Kidney tubule cell (primary cell): ENCODE measurements at places on chromosomes 6 and 20.

- no peak for DNase-seq
Observed at GRCh38 chr20:6028818-6029217, 25.0 kb downstream of the LRRN4 start.

- DNase-seq, result no peak
Observed at GRCh38 chr20:7996898-7997297, 22.7 kb downstream of the TMX4 start.

DNA sequence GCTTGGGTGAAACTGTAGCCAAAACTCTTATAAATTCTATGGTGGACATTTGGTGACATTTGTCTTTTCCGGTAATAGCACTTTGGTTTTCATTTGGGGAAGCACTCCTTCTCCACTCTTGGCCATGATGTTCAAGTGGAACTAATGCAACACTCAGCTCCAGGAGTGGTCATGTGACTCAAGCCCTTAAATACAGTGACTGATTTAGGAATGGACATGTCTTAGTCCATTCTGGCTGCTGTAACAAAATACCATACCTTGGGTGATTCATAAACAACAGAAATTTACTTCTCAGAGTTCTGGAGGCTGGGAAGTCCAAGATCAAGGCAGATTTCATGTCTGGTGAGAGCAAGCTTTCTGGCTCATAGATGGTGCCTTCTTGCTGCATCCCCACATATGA lies 10.8 kb upstream of the FKBP1A start:
- DNase-seq, result no peak

- DNase-seq, result no peak
Observed at GRCh38 chr20:36490191-36490590, 51.1 kb upstream of the MYL9 start.

GRCh38 chr6:29951882-29952281 lies 9.6 kb downstream of the HLA-A start:
- no peak for DNase-seq

GRCh38 chr6:37830225-37830624 lies 10.7 kb downstream of the ZFAND3 start:
- DNase-seq, result no peak

GRCh38 chr6:5124526-5124925 lies 39.4 kb downstream of the PPP1R3G start:
- DNase-seq, result no peak

DNA sequence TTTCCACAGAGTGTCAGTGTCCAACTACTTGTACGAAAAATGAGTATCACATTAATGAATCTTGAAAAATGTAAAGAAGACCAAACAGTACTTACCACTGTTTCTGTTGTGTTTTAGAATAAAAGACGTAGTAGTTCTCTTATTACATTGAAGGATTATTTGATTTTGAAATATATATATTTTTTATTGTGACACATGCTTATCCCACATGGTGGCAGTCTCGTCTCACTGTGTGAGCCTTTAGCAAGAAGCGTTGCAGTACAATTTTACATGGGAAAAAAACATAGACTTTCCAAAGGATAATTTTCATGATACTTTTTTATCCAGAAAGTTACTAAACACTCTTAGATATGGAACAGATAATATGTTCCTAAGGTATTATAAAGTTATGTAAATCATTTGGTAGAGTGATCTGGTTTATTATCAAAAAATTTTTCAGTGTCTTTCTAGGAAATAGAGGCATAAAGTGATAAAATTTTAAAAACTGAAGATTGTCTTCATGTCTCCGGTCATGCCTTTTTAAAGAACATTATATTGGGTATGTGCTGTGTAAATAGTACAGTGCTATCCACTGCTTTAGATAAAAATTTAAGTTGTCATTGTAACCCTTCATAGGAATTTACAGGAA lies 117.5 kb upstream of the SAMD5 start:
- DNase-seq, result peak; percentile 30

DNA sequence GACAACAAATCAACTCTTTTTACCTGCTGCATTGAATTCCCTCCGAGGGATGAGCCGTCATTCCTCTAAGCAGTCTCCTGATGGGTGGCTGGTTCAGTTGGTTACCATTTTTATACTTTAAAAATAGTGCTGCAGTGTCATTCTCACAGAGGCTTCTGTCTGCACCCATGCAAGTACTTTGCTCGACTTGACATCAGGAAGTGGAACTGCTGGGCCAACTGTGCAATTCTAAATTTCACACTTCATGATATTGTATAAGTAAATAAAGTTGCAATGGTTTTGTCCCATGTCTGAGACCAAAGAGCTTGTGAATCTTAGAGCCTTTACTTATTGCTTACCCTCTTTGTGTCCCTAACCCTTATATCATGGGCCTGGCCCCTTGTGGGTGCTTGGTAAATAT lies 2.5 kb downstream of the BTN3A1 start:
- DNase-seq, result no peak

GRCh38 chr20:60748086-60748485 lies 504.0 kb upstream of the CDH4 start:
- DNase-seq, result no peak

DNA sequence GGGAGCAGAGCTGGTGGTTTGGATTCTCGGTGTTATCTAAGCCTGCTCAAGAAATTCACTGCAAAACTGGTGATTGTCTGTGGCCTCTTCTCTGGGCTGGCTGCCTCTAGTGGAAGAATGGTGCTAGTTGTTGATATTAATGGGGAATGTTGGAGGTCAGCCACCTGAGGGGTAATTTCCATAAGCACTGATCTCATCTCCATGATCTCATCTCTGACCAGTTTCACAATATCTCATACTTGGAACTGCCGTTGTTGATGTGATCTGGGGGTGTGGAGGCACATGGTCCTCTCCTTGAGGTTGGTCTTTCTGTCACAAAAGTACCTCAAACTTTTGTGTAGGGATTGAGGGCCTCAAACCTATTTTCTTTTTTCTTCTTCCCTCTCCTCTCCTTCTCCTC lies 102.6 kb downstream of the CD109 start:
- peak; percentile 86 for DNase-seq

- peak; percentile 29 for DNase-seq
Observed at GRCh38 chr6:42251911-42252637, 34.4 kb upstream of the MRPS10 start.

- DNase-seq, result no peak
Observed at GRCh38 chr20:63087872-63088680, 81.3 kb upstream of the BHLHE23 start.

DNA sequence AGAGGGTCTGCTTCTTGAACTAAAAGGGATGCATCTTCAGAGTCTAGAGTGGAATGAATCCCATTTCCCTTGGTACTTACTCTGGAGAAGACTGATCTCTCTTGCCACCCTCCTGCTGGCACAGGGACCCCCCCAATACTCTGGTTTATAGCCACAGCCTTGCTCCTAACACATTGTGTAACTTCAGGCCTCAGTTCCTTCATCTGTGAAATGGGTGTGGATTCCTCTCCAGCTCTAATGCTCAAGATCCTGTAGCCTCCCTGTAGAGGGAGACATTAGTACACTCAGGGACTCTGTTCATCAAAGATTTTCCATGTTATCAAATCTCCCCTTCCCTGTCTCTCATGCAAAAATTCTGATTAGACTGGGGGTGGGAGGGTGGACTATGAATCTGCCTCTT lies 315.7 kb upstream of the MOCS1 start:
- DNase-seq, result no peak

- no peak for DNase-seq
Observed at GRCh38 chr6:44251576-44252524, 4.9 kb downstream of the HSP90AB1 start.

- DNase-seq, result no peak
Observed at GRCh38 chr6:162940426-162940825, 212.7 kb downstream of the PACRG start.

DNA sequence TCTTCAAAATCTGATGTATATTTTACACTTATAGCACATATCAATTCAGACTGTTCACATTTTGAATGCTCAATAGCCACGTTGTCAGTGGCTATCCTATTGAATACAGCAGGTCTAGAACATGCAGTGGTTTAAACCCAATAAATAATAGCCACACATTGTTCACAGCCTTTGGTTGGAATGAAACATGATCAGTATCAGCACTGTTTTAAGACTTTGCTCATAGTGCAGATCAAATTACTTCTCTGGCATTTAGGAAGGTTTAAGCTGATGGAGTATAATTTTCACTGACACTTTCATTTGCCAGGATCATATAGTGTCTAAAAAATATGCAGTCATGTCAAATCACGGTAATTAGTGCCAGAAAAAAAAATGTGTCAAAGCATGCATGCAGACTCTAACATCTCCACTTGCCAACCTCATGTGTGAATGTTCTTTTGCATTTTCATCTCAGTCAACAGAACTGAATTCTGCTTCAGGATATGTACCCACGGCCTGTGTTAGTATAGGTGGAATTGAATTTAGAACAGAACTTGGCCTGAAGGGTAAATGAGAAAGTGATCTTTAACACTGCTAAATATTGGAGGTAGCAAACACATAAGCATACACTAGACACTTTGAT lies 184.1 kb downstream of the SLC24A3 start:
- DNase-seq, result no peak

DNA sequence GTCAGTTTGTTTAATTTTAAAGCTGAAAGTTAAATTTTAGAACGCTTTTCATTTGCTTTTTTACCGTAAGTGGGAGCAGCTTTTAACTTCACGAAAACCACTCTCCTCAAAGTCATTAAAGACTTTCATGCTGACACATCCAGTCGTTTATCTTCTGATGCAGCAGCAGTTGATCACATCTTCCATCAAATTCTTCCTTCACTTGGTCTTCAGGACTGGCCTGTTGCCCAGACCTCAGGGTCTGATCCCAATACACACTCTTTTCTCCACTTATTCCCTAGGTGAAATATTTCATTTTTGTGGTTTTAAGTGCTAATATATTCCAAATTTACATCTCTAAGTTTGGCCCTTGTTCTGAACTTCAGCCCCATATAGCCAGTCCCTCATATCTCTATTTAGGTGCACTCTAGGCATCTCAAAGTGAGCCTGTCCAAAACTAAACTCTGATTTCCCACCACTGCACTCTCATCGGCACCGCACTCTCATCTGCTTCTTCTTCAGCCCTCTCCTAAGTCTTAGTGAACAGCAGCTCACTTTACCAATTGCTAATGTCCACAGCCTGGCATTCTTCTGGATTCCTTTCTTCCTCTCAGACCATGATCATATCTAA lies 20.4 kb downstream of the AFDN start:
- DNase-seq, result no peak

GRCh38 chr6:7008451-7008988 lies 99.2 kb upstream of the RREB1 start:
- no peak for DNase-seq

DNA sequence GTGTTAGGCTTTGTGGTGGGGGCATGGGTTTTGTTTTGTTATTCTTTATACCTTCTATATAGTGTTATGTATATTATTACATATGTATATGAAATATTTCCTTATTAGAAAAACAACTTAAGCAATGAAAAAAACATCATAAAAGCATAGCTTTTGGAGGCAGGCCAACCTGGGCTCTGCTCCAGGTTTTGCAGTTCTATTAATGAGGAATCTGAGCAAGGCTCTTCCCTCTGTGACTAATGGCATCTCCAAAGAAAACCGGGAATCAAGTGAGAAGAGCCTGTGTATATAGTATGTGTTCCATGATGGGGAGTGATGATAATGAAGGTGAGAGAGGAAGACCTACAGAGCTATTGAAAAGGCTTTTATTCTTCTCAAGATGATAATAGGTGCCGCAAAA lies 291.1 kb downstream of the CLIC5 start:
- DNase-seq, result peak; percentile 60

- DNase-seq, result no peak
Observed at GRCh38 chr20:19435821-19436220, 223.4 kb downstream of the SLC24A3 start.

GRCh38 chr6:22110061-22110460 lies 186.8 kb downstream of the PRL start:
- no peak for DNase-seq

GRCh38 chr6:144737998-144738397 lies 452.9 kb downstream of the UTRN start:
- no peak for DNase-seq

DNA sequence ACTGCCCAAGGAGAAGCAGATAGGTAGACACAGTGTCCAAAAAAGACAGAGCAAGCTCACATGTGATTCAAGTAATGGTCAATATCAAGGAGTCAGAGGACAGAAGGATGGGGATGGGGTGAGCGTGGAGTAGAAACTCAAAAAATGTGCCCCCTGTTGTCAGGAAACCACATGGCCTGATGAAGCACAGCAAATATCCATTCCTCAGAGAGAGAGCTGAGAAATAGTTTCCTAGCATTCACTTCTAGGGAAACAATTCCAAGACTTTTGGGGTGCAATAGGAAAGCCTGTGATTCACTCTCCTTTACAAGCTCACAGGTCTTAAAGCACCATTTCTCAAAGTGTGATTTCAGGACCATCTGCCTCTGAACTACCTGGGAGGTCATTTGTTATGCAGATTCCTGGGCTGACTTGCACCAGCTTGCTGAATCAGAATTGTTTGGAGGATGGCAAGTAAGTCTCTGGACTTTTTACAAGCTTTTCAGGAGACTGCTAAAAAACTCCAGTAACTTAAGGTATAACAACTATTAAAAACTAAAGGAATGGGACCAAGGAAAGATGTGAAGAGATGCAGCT lies 432.8 kb downstream of the HDGFL1 start:
- DNase-seq, result no peak

DNA sequence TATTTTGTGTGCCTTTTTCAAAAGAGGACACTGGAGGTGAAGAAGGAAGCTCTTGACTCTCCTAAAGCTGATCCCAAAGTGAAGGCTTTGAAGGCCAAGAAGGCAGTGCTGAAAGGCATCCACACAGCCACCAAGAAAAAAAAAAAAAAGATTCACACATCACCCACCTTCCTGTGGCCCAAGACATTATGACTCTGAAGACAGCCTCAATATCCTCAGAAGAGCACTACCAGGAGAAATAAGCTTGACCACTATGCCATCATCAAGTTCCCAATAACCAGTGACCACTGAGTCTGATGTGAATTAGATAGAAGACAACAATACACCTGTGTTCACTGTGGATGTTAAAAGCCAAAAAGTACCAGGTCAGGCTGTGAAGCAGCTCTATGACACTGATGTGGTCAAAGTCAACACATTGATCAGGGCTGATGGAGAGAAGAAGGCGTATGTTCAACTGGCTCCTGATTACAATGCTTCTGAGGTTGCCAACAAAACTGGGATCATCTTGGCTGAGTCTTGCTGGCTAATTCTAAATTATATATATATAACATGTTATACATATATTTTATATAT lies 59.4 kb downstream of the PLCG1 start:
- no peak for DNase-seq
